ENCODE measurements at places on chromosomes 4 and X.

- no peak for DNase-seq
These were observed 50.0 kb downstream of the AMMECR1 start for GRCh38 chrX:110267874-110268273.

DNA sequence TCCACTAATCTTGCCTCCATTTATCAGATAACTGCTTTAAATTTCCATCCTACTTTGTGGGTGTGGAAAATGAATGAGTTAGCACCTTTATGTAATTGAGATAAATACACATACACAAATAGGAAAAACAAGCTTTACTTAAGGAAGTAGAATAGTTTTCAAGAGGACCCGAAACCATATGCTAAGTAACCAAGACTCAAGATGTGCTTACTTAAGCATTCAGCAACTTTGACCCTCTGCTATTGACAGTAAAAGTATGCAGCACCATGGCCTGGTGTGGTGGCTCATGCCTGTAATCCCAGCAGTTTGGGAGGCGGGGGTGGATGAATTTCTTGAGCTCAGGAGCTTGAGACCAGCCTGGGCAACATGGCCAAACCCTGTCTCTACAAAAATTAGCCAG lies 29.9 kb downstream of the RNF175 start:
- DNase-seq = no peak

DNA sequence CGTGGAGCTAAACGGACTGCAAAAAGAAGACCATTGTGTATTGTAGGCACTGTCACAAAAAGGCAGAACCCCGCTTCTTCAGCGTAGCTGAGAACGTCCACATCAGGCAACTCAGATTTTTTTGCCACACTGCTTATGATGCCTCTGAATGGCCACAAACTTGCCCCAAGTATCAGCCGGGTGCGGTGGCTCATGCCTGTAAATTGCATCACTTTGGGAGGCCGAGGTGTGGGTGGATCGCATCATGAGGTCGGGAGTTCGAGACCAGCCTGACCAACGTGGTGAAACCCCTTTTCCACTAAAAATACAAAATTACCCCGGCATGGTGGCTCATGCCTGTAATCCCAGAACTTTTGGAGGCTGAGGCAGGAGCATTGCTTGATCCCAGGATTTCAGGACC lies 14.9 kb upstream of the IL3RA start:
- DNase-seq = no peak

DNA sequence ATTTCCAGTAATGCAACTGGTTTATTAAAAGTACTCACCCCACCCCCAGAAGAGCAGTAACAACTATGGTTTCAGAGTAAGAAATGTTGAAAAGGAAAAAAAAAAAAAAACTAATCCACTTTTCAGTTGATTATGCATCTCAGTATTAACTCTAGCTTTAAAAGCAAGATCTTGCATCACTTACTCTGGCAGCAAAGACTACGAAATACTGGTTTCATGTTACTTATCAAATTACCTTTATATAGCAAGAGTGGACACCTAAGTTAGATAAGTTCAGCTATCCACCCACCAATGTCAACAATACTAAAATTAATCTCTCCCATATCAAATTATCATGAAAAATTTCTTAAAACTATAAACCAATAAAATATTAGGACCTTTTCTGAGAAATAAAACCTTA lies 105.0 kb downstream of the ABCB7 start:
- no peak for DNase-seq

DNA sequence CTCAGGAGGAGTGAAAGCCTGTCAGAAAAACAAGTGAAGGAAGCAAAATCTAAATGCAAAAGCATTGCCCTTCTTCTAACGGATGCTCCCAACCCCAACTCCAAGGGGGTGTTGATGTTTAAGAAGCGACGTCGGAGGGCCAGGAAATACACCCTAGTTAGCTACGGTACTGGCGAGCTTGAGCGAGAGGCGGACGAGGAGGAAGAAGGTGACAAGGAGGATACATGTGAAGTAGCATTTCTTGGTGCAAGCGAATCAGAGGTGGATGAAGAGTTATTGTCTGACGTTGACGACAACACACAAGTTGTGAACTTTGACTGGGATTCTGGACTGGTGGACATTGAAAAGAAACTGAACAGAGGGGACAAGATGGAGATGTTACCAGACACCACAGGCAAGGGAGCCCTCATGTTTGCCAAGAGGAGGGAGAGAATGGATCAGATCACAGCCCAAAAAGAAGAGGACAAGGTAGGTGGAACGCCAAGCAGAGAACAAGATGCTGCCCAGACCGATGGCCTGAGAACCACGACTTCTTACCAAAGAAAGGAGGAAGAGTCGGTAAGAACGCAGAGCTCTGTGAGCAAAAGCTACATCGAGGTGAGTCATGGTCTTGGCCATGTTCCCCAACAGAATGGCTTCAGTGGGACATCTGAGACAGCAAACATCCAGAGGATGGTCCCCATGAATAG lies 105.6 kb upstream of the MYOZ2 start:
- no peak for DNase-seq

DNA sequence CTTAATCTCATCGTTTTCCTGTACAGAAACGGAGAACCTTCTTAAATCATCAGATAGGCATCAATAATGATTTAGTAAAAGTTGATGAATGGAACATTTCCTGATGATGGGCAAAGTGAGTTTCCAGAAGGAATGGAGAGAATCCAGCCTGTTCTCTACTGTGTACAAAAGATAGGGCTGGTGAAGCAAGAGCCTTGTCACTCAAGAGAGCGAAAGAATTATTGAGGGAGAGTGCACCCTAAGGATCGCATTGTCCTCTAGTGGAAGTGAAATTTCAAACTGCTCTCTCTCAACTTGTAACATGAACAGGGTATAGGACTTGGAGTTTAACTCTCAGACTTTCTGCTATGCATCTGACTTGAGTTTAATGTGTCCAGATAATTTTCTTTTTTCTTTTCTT lies 69.6 kb downstream of the CDS1 start:
- DNase-seq = no peak

DNA sequence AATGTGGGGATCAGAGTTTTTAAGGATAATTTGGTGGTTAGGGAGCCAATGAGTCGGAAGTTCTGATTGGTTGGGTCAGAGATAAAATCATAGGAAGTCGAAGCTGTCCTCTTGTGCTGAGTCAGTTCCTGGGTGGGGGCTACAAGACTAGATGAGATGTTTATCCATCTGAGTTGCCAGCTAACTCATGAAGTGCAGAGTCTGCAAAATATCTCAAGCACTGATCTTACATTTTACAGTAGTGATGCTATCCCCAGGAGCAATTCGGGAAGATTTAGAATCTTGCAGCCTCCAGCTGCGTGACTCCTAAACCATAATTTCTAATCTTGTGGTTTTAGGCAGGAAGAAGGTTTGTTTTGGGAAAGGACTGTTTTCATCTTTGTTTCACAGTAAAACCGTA lies 565.8 kb upstream of the SPANXN1 start:
- no peak for DNase-seq

DNA sequence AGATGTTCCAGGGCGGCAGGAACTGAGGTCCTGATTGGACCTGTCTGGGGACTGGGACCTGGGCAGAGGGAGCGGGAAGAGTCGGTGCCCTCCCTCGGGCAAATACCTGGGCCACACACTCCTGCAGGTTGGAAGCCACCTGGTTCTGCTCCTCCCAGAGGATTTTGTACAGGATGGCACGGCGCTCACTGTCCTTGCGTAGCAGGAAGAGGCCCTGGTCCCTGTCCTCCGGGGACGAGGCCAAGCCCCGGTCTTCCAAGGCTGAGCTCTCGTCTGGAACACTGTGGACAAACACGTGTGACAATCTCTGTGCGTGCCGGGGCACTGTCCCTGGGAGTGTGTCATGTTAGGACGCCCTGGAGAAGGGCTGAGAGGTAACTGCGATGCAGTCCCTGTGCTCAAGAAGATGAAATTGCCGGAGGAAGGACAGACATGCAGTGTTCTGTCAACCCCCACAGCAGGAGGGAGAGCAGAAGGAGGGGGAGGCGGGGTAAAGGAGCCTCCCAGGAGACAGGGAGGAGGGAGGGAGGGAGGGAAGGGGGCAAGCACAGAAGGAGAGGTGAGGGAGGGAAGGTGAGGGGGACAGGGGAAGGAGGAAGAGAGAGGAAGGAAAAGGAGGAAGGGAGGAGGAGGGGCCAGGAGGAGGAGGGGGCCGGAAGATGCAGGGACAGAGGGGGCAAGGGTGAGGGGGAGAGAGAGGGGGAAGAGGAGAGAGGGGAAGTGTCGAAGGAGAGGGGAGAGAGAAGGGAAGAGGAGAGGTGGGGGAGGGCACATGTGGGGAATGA lies 29.0 kb downstream of the PDHA1 start:
- DNase-seq = no peak

GRCh38 chr4:135201081-135201480 lies 999.5 kb upstream of the PABPC4L start:
- DNase-seq = no peak

GRCh38 chr4:128176643-128177042 lies 111.0 kb downstream of the PGRMC2 start:
- DNase-seq = no peak

DNA sequence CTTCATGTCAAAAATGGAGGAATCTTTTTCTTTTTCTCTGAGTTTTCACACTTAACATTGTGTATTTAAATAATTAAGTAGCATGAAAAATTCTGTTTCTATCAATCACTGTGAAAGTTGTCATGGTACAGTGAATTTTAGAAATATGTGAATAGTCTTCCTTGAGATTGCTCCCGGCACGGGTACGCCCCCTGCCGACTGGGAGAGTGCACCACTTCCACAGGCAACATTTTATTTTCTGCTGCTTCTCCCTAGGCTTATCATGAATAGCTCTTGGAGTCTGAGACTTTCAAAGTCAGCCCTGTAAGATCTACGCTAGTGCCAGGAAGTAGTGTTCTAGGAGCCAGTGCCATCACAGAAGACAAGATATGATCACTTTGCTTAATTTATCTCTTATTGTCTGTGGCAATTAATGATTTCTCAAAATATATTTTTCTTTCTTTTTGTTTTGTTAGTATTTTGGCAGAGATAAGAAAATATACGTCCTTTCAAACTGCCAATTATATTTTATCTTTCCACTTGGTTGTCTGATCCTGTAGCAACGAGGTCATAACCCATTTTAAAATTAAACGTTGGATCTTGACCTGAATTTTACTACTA lies 763.8 kb upstream of the AADAT start:
- no peak for DNase-seq

GRCh38 chr4:56466910-56467283 lies 520 bp upstream of the SRP72 start:
- DNase-seq = no peak

GRCh38 chrX:19204636-19205035 lies 82.4 kb upstream of the ADGRG2 start:
- DNase-seq = no peak

DNA sequence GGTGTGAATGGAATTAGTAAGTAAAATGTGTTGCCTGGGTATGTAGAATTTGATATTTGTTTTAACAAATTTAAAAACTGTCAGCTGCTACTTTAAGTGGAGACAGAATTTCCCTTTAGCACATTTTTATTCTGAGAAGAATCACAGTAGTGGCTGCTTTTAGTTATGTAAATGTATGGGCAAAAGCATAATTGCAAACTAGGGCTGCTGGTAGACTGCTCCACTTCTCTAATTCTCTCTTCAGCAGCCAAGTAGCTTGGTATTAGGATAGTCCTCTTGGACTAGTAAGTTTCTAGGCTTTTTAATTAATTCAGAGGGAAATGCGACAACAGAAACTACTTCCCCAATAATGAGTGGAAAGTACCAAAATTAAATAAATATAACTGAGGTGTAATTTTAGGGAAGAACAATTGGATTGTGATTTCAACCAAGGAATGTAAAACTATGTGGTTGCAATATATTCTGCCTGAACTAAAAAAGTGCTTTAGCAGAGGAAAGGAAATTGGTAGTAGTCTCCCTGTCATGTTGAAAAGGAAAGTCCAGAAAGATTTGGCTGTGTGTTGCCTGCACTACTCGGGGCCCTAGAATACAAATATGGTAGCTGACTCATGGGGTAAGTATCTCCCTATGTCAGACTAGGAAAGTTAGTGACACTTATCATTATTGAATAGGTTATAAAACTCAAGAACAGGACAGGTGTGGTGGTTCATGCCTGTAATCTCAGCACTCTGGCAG lies 9.2 kb upstream of the EIF4E start:
- no peak for DNase-seq

Data from activated B cell treated with CpG ODN at 0.5 μM for 24 hours (primary cell).